ENCODE measurements at places on chromosomes 1 and 21. TPM values are rescaled to one million over a fixed set of nuclear protein-coding genes. Genes with fewer than 3 reads are reported as not detected.

UTS2 gene
- not detected for total RNA-seq

LCE6A gene
- not detected for total RNA-seq

RHBG gene
- total RNA-seq: not detected

CYP4Z1 gene
- total RNA-seq: 6.2 TPM

CASZ1 gene
- total RNA-seq: 1.3 TPM

S100A13 gene
- 142 TPM for total RNA-seq

TTC22 gene
- not detected for total RNA-seq

HEATR1 gene
- 22.2 TPM for total RNA-seq

CLCA1 gene
- total RNA-seq: not detected

RNU1-2 gene
- total RNA-seq: under 0.01 TPM

GPR89B gene
- 21.9 TPM for total RNA-seq

TAS1R1 gene
- total RNA-seq: not detected

Measured in subcutaneous adipose tissue (tissue), 4 donors.